ENCODE measurements at places on chromosomes 7 and 10.

GRCh38 chr7:127890726-127891125 lies 140.5 kb downstream of the LRRC4 start:
- DNase-seq: no peak

- DNase-seq: no peak
These were observed 1.0 kb upstream of the UBN2 start for GRCh38 chr7:139230023-139230422.

GRCh38 chr7:51256209-51256781 lies 60.3 kb downstream of the COBL start:
- DNase-seq: no peak

DNA sequence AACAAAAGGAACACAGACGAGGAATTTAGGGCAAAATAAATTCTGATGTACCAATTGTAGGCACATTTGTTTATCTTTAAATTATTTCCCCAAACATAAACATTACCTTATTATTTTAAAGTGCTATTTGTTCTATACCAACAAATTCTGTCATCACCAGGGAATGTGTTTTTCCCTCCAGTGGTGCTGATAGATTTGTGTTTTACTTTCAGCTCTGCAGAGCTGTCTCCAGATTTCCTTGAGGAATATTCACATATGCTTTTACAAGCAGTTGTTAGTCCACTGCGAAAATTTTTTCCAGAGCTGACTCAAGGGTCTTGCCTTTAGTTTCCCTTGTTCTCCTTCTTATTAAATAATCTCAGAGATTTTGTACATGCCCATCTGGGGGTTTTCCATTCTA lies 362.8 kb downstream of the PHF14 start:
- no peak for DNase-seq

DNA sequence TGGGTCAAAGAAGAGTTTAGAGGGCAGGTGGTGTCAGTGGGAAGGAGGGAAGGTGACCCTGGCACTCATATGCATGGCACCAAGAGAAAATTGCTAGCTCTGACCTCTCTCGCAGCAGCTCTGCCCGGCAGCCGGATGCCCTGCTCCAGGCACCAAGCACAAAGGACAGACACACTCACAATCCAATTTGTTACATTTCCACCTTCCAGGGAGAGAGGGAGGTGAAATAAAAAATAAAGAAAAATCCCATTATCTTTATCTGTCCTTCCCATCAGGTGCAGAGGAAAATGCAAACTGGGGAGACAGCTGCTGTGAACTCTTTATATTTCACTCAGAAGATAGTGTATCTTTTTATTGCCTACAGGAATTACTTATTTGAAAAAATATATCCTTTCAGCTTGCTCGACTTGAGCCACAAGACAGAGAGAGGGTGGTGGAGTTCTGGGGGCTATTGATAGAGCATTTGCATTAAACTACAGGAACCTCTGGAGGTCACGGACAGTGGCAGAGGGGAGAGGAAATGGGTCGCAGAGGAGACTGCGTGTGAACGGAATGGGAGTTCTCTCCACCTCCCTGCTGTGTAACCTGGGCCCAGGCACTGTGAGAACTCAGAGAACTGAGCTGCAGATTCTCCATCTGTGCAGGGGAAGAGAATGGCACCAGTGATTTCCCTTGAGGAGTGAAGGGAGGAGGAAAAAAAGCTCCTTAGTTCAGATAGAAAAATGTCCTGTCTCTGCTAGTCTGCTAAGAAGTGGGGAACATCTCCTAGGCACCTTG lies 421.4 kb downstream of the PLXNA4 start:
- no peak for DNase-seq

Measured in progenitor cell of endocrine pancreas (in vitro differentiated cells).